ENCODE measurements at places on chromosomes 1 and 21.

- DNase-seq = no peak
Measured at GRCh38 chr1:75980972-75981897, 49.0 kb upstream of the ASB17 start.

DNA sequence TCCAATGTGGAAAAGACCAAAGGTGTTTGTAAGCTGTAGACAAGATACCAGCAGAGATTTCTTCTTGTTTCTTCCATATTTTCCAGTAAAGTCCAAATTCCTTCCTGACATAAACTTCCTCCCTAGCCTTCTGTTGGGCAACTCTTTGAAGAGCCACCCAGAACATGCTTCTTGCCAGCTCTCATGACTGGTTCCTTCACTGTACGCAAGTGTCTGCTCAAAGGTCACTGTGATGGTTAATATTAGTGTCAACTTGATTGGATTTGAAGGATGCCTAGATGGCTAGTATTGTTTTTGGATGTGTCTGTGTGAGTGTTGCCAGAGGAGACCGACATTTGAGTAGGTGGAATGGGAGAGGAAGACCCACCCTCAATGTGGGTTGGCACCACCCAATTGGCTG is 416.6 kb upstream of the RUNX1 start:
- no peak for DNase-seq

DNA sequence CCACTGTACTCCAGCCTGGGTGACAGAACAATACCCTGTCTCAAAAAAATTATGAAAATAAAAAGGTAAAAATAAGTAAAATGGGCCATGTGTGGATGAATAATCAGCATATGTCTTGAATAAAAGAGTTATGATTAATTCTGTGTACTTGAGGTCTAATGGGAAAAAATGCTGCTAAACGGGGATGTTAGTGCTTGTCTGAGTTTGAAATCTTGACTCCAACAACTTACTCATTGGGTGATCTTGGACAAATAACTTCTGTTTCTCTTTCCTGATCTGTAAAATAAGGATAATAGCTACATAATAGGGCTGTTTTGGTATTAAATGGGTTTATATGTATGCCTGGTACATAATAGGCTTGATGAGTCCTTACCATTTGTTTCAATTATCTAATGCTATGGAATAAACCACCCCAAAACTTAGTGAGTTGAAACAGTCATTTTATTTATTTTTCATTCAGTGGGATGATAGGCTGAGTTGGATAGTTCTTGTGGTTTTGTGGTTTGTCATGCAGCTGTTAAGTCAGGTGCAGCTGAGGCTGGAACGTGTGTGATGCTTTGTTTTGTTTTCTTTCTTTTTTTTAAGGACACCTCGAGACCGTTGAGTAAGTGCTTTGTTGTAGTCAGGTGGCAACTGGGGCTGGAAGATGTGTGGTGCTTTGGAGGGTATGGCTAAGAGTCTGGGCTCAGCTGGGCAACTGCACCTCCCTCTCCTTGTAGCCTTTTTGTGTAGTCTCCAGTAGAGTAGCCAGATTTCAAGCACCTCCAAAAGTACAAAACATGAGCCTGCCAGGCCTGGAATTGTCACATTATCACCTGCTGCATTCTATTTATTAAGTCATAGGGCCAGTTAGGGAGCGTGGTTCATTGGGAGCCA is 4.9 kb downstream of the MDM4 start:
- no peak for DNase-seq

DNA sequence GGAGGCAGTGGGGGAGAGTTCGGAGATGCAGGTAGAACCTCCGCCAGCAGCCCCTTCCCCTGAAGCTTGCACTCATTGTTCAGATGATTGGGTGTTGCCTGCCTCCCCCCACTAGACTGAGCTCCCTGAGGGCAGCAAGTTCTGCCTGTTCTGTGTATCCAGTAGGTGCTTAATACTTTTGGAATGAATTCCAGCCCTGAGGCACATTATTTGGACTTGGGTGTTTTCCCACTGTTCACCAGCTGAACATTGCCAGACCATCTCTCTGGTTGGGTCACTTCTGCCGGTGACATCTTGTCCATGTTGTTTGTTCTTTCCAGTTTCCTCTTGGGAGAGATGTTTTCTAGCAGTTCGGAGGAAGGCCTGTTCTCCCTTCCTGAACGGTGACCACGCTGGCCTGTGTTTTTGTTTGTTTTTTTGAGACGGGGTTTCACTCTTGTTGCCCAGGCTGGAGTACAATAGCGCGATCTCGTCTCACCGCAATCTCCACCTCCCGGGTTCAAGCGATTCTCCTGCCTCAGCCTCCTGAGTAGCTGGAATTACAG is 48.7 kb downstream of the SPSB1 start:
- no peak for DNase-seq

DNA sequence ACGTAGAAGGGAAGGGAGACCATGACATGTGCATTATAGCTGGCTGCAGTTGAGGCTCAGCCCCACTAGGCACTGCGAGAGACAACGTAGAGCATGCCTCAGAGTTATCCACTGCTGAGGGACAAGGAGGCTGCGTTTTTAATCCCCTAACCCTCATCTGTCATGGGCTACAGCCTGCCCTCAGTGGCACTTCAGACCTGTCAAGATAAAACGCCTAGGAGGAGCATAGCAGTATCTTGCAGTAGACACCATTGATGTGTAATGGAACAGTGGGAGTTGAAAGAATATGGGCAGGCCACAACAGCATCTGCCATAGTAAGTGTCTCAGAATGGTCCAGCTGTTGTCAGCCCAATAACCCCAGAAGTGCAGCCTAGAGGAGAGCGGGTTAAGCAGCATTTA is 307.0 kb upstream of the PTBP2 start:
- no peak for DNase-seq

DNA sequence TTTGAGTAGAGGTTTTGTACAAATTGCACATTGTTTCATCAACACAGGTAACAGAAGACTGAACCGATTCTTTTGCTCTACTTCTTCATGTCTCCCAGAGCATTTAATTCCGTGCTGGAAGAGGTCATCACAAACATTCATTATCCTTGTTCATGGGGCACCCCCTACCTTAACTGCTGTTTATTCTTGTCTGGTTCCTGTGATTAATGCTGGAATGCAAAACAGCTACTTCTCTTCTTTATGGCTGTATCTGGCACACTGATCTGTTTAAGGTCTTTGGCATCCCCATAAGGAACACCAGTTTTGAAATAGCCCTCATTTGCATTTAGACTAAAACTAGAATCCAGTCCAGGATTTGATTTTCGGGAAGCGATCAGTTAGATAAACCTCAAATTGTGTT is 42.2 kb downstream of the NTNG1 start:
- DNase-seq = no peak

- no peak for DNase-seq
Measured at GRCh38 chr1:64956733-64957441, 9.5 kb downstream of the JAK1 start.

DNA sequence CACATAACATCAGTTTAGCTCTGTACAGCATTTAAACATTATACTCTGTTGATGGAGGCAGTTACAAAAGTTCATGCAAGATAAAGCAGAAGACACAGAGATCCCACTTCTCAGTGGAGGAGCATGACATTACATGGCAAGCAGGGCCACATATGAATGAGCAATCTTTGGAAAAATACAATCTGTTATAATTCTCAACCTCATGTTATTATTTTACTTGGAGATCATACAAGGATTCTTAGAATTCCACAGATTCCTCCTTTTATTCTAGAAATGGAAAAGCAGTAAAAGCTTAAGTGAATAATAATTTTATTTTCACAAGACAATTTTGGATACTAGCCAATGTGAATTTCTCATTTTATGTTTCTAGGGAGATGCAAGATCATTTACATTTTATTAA is 66.6 kb downstream of the IFI44 start:
- DNase-seq = no peak

- no peak for DNase-seq
Measured at GRCh38 chr1:178385662-178386061, 111.1 kb downstream of the CLEC20A start.

GRCh38 chr1:207698822-207699483 is 52.9 kb upstream of the CD46 start:
- DNase-seq = peak; percentile 65

DNA sequence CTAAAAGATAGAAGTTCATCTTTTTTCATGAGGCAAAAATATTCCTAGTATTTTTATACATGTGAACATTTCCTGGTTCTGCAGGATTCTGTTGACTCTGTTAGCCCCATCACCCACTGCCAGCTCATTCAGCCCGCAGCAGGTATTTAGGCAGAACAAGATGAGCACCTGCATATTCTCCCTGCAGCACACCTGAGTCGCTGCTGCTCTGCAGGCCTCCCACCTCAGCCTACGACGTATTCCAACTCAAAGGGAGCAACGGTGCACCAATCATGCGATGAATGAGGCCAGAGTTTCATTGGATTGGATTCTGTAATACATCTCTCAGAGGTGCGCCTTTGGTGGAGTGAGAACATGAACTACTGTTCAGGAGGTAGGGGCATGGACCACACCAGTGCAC is 87.6 kb downstream of the CNIH3 start:
- no peak for DNase-seq

GRCh38 chr1:239107676-239108075 is 278.7 kb upstream of the CHRM3 start:
- no peak for DNase-seq

DNA sequence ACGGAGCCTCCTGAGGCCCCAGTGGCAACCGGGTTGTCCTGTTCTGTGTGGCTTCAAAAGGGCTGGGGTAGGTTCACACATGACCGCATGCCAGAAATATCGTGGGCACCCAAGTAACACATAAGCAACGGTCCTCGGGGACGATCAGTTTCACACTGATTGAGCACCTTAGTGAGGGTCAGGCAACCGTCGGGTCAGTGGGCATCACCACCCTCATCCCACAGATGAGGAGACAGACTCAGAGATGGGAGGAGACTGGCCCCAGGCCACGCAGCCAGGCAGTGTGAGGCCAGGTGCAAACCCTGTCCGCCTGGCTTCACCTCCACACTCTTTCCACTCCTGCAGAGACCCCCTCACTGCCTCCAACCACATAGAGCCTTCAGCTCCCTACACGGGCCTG is 309.8 kb downstream of the MATN1 start:
- no peak for DNase-seq

DNA sequence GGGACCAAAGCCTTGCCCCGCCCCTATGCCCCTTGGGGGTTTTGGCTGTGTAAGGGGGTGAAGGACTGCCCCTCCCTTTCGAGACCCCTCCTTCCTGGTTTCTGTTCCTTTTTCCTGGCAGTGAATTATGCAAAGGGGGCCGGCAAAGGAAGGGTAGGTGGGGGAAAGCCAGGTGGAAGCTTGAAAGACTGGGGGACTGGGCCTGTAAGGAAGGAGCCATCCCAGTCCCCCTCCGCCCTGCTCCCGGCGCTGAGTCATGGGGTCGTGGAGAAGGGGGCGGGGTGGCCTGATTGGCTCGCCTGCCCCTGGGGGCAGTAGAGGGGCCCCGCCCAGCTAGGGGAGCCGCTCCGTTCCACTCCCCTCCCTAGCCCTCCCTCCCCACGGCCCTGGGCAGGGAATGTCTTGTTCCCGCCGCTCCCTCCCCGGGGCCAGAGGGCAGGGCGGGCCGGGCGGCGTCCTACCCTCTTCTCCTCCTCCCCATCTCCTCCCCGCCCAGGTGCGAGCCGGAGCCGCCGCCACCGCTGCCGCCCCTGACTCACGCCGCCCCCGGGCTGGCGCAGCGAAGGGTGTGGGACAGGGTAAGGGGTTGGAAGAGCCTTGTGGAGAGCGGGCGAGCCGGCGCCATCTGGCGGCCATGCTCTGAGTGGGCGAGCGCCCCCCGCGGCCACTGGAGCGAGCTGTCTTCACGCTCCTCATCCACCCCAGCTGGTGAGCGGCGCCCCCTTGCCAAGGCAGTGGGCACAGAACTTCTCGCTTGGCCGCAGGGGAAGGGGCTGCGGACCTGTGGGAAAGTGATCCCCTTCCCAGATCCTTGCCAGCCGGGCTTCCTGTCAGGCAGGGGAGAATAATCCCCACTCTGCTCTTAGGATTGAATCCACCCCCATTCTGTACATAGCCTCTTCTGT is 14.7 kb downstream of the ZBTB7B start:
- peak; percentile 83 for DNase-seq

GRCh38 chr1:36884029-36884701 is 150.2 kb downstream of the GRIK3 start:
- DNase-seq = no peak

DNA sequence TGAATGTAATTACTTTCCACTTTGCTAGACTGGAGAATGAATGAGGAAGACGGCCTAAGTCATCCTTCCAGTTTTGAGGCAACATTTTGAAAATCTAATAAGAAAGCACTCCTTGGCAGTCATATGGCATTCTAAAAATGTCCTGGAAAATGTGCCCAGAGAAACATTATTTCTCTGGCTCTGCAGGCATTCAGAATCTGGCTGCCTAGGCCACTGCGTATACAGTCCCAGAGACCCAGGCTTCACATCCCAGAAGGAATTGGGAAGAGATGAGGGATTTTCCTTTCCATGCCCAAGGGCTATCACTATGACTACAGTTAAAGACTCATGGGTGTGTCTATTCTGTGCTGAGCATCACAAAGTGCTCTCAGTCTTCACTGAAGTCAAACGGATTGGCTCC is 92.9 kb downstream of the BEND5 start:
- DNase-seq = no peak

DNA sequence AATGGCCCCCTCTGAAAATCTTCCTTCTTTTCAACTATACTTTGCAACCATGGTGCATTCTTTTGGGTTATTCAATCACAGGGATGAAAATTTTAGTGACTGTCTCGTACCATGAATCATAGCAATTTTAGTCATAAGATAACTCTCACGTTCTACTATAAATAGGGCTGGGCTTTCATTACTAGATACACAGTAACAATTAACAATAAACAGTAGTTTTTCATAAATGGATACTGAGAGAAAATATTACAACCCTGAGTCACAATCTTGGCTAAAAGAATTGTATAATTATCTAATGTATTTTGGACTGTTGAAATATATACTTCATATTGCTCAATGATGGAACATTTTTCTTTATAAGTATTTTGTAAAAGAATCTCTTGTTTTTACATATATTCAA is 96.1 kb downstream of the TEX35 start:
- DNase-seq = no peak

DNA sequence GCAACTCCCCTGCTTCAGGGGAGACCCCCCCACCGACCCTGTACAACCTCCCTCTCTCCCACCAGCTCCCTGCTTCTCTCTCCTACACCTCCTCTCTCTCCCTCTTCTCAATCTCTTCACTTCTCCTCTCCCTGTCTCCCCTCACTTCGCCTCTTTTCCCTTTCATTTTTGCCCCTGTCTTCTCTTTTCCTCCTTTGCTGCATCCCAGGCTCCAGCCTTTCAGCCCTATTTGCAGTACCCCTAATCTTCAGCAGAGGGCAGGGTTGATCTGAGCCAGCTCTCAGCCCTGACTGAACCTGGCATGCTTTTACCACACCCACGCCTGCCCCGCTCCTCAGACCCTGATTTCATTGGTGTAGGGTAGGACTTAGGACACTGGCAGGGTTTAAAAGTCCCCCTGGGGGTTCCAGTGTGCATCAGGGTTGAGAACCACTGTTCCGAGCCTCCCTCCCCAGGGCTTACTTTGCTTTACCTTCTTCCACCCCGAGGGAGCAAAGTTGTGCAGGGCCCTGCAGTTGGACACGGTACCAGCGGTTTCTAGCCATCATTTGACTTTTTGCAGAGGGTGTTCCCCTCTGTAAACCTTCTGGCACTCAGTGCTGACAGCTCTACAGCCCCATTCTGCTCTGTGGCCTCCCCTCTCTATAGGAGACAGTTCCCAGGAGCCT is 67.3 kb upstream of the CNTN2 start:
- DNase-seq = peak; percentile 69

GRCh38 chr1:41418857-41419583 is 57.8 kb downstream of the FOXO6 start:
- DNase-seq = no peak

GRCh38 chr1:226870026-226870400 is 403 bp upstream of the PSEN2 start:
- no peak for DNase-seq
